ENCODE measurements at places on chromosomes 12 and 14.

DNA sequence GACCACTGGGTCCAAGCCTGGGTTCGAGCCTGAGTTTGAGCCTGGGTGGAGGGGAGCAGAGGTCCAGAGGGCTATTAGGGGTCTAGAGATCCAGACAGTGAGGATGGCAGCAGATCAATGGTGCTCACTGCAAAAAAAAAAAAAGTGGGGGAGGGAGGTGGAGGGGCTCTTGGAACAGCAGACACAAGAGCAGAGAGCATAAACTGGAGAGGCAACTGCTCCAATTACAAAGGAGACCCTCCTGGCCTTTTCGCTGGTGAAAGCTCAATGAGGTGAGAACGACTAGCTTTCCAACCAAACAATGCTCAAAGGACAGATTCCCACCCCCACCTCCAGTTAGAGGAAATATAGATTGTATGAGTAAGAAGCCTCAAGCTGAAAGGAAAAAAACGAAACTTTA lies 124.2 kb upstream of the TSPAN8 start:
- no peak for DNase-seq

DNA sequence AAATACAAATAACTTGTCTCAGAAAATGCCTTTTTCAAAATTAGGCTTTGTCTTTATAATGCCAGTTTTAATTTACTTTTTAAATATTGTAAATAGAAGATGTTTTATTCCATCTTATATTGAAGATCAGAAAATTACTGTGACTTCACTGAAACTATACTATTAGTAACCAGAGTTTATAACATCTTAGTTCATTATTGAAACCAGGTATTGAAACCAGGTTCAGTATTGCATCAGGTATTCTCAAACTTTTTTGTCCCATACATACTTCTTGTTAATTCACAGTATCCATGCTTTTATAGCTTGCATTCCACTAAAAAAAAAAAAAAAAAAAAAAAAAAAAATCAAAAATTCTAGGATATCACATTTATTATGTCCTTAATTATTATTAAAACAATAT lies 227.5 kb downstream of the GXYLT1 start:
- DNase-seq = no peak

- no peak for DNase-seq
These were observed 1071.9 kb downstream of the FLRT2 start for GRCh38 chr14:86601813-86602212.

DNA sequence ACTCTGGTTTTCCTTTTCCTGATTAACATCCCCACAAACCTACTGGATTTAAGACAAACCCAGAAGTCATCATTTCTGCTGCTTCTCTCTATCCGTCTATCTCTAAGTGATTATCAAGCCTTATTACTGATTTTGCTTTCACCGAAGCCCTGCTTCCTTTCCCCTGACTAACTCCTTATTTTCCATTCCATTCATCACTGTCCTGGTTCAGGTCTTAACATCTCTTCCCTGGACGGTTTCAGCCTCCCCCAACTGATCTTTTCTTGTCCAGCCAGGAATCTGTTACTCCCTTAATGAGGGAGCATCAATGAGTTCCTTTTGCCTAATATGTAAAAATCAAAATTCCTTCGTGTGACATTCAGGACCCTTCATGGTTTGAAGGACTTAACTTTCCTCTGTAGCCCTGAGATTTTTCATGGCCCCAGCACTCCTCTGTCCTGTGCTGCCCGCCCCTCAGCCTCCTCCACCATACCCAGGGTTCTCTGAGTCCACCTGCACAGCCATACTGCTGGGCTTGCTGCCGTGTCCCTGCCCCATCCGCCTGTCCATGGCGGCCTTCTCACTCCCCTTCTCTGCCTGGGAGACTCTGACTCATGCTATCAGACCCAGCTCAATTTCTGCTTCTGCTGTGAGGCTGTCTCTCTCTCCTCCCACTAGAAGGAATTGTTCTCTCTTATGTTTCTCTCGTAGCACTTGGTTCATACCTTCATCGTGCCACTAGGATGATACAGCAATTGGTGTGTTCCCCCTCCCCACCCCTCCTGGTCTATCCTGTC lies 167.8 kb upstream of the HIF1A start:
- DNase-seq = peak; percentile 62

GRCh38 chr12:128813883-128814282 lies 9.9 kb downstream of the SLC15A4 start:
- DNase-seq = peak; percentile 53

- no peak for DNase-seq
These were observed 78.6 kb downstream of the CCDC60 start for GRCh38 chr12:119412811-119413794.

DNA sequence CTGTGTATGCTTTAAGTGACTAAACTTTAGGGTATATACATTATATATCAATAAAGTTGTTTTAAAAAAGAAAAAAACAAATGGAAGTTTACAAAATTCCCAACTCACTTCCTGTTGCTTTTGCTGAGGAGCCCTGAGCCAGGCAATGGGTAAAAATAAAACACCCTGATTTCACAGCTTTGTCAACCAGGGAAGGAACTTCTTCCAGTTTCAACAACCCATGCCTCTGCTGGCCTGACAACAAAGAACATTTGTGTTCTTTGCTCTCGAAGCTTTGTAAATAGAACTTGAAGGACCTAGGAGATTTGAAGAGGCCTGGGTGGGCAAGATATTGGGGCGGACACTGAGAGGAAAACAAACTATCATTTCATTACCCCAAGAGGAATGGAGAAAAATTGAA lies 141.2 kb upstream of the NOS1 start:
- no peak for DNase-seq

DNA sequence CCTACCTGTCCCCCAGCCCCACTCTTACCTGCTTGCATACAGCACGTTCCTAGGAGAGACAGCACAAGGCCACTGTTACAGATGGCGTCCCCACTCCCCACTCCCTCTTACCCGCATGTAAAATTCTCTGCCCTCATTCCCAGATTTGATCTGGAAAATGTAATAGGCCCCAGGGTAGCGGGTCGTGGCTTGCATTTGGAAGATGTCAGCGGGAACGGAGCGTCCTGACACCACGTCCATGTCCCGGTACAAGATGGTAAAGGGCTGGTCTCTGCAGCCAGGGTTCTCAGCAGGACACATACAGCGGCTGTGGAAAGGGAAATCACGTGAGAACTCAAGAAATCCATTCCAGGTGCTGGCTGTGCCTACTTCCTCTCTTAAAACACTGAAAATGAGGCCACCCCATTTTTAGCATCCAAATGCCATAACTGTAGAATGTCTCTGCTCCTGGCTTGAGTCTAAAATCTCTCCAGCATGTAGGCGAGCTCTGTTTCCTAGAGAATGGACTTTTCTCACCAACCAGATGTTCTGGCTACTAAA lies 10.1 kb upstream of the TC2N start:
- DNase-seq = no peak

- no peak for DNase-seq
These were observed 31.4 kb upstream of the C14orf180 start for GRCh38 chr14:104547998-104548700.

DNA sequence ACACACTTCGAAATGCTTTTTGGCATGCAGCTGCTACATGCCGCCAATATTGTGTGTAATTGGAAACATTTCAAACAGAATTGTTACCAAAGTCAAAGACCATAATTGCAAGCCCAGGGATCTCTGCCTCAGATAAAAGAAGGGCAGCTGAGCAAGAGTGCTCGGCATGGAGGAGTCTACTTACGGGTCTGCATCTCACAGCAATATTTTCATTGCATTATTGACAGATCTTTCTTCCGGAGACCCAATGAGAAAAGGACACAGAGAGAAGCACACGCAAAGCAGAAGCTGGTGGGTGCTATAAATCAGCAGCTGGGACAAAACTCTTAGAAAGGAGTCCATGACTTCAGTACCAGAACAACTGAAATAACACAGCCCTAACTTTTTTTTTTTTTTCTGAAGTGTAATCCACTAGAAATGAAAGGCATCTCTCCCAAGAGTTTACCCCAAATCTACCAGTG lies 4.9 kb downstream of the PRICKLE1 start:
- no peak for DNase-seq

- no peak for DNase-seq
These were observed 243.3 kb upstream of the FKBP4 start for GRCh38 chr12:2551412-2551900.

DNA sequence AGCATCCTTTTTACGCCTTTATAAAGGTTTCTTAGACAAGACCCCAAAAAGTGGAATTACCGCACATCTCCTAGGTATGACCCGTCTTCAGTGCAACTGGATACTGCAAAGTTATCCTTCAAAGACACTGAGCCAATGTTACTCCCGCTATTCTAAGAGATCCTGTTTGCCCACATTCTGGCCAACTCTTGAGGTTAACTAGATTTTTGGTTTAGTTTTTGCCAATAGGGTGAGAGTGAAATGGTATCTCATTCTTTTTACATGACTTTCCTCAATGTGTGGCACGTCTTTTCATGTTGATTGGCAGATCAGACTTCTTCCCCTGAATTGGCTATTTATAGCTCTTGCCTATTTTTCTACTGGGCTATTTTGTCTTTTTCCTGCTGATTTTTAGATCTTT lies 347.2 kb downstream of the MED13L start:
- no peak for DNase-seq

- DNase-seq = no peak
These were observed 54.8 kb downstream of the NFKBIA start for GRCh38 chr14:35349496-35350365.

GRCh38 chr12:124466216-124467128 lies 100.9 kb downstream of the NCOR2 start:
- peak; percentile 92 for DNase-seq

- no peak for DNase-seq
These were observed 162.5 kb downstream of the PPM1H start for GRCh38 chr12:62772416-62772955.

- DNase-seq = no peak
These were observed 89.0 kb downstream of the SETD3 start for GRCh38 chr14:99391671-99392070.

- DNase-seq = peak; percentile 5
These were observed 93.7 kb downstream of the SAMD4A start for GRCh38 chr14:54660604-54661111.

All from activated CD8-positive, alpha-beta memory T cell treated with anti-CD3 and anti-CD28 coated beads for 24 hours (primary cell).